ENCODE measurements at places on chromosomes 7 and 10.

- no peak for DNase-seq
These were observed 498.4 kb upstream of the LRRN3 start for GRCh38 chr7:110592557-110592956.

DNA sequence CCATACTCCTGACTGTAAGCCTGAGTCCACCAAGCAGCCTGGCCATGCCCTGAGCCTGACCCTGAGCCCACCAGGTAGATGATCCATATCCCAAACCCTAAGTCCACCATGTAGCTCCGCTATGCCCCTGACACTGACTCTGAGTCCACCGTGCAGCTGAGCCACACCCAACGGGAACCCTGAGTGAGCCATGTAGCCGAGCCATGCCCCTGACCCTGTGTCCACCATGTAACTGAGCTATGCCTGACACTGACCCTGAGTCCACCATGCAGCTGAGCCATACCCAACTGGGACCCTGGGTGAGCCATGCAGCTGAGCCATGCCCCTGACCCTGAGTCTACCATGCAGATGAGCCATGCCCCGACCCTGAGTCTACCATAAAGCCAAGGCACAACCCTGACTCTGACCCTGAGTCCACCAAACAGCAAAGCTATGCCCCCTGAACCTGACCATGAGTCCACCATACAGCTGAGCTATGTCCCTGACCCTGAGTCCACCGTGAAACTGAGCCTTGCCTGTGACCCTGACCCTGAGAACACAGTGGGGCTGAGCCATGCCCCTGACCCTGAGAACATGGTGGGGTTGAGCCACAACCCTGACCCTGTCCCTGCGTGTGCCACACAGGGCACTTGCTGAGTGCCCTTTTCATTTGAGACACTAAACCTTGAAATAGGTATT, 299.8 kb downstream of the TNS3 start:
- DNase-seq = no peak

- no peak for DNase-seq
These were observed 68.4 kb upstream of the DUSP5 start for GRCh38 chr10:110429301-110429700.

DNA sequence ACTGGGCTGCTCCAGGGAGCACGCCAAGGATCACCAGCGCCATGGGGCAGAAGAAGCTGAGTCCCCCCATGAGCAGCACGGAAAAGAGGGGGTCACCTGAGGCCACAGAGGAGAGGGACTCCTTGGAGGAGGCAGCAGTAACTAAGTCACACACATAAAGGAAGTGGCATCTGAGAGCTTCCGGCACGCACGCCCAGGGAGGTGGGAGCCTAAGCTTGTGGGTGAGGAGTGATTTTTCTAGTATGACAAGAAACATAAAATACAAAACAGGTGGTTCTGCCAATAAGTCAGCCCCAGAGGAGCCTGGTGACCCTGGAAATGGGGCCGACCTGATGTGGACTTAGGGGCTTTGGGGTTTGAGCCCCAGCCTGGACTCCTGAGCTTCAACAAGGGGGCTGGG, 60.8 kb downstream of the CARD11 start:
- DNase-seq = no peak

DNA sequence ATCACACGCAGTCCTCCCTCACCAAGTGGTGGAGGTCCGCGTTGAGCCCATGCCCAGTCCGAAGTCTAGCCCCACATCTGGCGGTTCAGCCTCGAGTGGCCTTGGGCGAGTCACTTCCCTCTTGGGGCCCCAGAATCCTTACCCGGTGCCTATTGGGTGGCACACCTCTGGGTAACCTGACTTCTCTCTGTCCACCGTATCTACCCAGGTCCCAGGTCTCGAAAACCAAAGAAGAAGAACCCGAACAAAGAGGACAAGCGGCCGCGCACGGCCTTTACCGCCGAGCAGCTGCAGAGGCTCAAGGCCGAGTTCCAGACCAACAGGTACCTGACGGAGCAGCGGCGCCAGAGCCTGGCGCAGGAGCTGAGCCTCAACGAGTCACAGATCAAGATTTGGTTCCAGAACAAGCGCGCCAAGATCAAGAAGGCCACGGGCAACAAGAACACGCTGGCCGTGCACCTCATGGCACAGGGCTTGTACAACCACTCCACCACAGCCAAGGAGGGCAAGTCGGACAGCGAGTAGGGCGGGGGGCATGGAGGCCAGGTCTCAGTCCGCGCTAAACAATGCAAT, 4.3 kb downstream of the EN2 start:
- DNase-seq = no peak

DNA sequence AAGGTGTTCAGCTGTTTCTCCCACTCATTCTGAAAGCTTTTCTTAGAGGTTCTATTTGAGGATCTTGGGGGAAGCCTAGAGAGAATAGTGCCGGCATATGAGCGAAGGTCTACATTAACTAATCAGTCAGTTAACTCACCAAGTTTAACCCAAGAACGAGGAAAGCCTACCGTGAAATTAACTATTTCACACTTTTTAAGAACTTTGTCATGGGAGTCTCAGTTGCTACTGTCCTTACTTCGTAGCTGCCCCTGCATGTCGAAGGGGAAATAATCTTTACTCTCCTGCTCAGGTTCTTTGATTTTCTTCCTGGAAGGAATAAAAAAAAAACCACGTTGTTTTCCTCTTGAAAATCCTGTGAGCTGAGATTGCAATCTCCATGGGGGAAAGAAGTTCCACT, 115.1 kb downstream of the FRMD4A start:
- DNase-seq = no peak

- no peak for DNase-seq
These were observed 11.5 kb downstream of the SGPL1 start for GRCh38 chr10:70827086-70827757.

- DNase-seq = peak; percentile 10
These were observed 28.8 kb downstream of the MIOS start for GRCh38 chr7:7595451-7595850.

DNA sequence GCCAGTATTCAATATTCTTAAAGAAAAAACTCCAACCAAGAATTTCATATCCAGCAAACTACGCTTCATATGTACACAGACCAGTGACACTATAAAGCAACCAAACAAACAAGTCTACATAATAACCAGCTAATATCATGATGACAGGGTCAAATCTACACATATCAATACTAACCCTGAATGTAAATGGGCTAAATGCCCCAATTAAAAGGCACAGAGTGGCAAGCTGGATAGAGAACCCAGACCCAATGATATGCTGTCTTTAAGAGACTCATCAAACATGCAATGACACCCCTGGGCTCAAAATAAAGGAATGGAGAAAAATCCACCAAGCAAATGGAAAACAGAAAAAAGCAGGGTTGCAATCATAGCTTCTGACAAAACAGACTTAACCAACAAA, 218.1 kb upstream of the NFE2L3 start:
- DNase-seq = no peak

DNA sequence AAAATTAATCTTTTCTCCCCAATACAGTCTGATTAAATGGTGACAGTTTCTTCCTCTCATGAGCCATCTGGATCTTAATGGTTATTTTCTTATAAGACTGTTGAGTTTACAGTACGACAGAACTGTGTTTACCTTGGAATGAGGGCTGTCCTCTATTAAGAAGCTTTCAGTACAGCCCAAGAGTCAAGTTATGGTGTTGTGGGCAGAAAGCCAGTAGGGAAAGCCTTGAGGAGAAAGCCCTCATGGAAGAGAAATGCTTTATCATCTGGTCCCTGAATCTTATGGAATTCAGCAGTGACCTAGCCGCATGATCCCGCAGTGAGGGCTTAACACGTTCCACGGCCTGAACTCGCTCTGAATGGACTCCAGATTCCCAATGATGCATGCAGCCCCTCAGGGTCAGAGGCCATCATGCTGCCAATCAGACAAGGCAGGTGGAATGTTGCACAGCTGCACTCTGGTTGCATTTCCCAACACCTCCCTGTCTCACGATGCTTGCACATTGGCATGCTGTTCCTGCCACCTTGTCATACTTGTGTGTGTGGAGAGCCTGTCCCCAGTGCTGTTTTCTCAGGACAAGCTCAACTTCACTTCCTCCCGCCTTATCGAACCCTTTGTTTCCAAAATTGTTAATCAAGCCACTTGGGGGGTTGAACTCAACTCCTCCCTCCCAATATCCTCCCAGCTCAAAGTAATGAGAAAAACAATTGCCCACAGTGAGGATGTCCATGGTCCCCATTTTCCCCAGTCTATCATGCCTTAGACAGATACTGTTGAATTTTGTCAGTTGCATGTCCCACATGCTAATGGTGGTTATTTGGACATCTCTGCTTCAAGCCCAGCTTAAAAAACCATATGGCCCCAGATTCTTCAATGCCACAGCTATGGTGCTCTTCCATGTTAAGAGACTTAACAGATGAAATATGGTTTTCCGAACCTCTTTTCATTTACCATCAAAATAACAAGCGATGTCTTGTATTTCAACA, 211.1 kb upstream of the TCF7L2 start:
- no peak for DNase-seq

DNA sequence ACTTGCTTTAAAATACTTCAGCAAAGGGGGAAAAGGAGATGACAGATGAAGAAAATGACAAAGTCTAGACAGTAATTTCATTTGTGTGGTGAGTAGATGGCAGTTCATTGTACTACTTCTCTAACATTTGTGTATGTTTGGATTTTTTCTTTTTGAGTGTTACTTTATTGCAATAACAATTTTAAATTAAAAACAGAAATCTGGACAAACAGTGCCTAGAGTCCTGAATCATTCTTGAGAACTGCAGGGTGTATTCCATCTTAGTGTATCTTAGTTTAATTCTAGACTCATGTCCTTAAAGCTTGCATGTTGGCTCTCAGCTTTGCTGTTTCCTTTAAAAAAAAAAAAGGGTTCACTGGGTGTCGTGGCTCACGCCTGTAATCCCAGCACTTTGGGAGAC, 31.1 kb downstream of the HOXA1 start:
- no peak for DNase-seq

DNA sequence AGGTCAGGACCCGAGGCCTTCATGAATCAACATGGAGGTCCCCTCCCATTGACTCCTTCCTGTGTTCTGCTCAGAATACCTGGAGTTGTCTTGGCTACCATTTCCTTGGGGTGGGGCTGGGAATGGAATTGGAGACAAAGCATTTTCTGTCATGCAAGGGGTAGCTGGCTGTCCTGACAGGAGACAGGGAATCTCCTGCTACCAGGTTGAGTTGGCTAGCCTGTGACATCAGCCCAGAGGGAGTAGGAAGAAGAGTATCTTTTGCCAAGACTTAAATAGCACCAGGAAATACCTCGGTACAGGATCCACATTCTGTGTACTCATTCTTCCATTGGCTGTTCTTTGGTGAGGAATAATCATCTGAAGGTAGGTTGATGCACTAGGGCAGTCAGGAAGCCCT, 4.9 kb downstream of the ZDHHC16 start:
- DNase-seq = no peak

DNA sequence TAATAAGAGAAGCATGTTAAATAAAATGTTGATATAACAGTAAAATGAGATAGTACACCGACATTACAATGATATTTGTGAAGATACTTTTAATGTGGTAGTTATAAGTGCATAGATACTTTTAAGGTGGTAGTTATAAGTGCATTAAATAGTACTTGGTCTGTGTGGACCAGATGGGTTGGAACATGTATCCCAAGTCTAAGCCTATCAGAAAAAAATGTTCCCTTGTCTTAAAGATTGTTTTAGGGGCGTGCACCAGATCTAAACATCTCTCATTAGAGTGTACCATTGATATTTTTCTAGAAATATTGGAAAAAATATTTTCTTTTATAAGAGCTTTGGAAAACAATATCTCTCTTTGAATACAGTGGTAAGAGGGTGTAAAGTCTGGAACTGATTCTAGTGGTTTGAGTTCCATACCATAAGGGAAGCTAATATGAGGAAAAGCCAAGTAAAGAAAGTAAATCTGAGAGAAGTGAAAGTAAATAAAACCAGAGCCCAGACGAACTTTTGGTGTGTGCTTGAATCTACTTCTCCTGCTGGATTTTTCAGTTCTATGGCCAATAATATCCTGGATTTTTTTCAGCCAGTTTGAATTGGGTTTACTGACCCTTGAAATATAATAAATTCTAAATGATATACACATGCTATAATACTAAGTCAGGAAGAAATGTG, 175.3 kb downstream of the MBL2 start:
- no peak for DNase-seq

- no peak for DNase-seq
These were observed 34.5 kb downstream of the CREB3L2 start for GRCh38 chr7:137967143-137968018.

- no peak for DNase-seq
These were observed 20.0 kb downstream of the LRRD1 start for GRCh38 chr7:92158660-92159575.

GRCh38 chr7:82373926-82374635, 69.5 kb downstream of the CACNA2D1 start:
- no peak for DNase-seq

GRCh38 chr10:109887776-109888175, 35.5 kb downstream of the XPNPEP1 start:
- no peak for DNase-seq

- no peak for DNase-seq
These were observed 59.8 kb upstream of the CYP2C9 start for GRCh38 chr10:94878649-94879048.

DNA sequence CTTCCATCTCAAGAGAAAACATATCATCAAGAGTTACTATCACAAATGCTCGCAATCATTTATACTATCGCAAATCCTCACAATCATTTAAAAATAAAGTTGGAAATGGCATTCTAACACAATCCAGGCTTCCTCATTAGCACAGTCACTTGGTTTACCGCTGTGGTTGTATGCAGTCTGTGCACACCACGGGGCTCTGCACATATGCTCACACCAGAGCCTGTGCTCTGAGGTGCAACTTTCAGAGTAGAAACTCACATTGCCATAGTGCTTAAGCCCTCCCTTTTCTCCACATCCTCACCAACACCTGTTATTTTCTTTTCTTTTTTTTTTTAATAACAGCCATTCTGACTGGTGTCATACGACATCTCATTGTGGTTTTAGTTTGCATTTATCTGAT, 235.6 kb upstream of the KLF6 start:
- DNase-seq = no peak

DNA sequence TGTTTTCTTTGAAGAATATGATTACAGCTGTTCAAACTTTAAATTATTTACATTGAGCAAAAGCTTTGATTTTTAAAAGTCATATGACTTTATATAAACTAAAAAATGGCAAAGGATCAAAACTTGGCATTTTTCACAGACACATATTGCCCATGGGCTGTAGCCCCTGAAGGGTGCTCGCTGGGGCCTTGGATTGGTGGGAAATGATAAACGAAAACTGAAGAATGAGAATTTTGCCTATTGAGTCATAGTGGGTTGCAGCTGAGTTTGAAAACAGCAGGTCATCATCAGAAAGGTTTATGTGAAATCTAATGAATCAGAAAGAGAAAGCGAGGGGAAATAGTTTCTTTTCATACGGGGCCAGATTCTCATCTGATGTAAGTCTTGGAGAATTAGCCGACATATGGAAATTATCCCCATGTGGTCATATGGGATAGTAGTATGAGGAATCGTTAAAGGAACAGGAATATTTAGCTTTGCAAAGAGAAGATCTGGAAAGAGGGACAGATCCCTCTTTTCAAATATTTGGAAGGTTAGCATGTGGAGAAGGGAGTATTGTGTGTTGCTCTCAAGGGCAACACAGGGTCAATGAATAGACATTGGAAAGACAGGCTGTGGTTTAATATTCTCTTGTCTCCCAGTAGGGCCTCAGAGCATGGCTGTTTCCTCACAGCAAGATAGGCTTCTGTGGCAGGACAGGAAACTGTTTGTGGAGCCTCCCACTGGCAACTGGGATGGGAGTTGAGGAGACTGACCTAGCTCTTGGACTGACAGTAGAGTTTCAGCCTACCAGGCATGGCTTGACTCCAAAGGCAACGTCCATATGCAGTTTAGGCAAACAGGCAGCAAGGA, 119.0 kb downstream of the FZD1 start:
- DNase-seq = no peak

Measured in DMS 273 treated with DMSO at 0.1 percent for 48 hours (cell line).